ENCODE measurements at places on chromosomes 3 and 15.

GRCh38 chr3:189820365-189820720 is 189.2 kb downstream of the TP63 start:
- no peak for DNase-seq

GRCh38 chr15:55917881-55918296 is 75.5 kb downstream of the NEDD4 start:
- DNase-seq = peak; percentile 2

GRCh38 chr15:45794712-45795439 is 160.0 kb downstream of the SQOR start:
- no peak for DNase-seq

GRCh38 chr3:156760333-156760732 is 65.8 kb upstream of the LEKR1 start:
- DNase-seq = no peak
